ENCODE measurements at places on chromosomes 5 and 9.

DNA sequence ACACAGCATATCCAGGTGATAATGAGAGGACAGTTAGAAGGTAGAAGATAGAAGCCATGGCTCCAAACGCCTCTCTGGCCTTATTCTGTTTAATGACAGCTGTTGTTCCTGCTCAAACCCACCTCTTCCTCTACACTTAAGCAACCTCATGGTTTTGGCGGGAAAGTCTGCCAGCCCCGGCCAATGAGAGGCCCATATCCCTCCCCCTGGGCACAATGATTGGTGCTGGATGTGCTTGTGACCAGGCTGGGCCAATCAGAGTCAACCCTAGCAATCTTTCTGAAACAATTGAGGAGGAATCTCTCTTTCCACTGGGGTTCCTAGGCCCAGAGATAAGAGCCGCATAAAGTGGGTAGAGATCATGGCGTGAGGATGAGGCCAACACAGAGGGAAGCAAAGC, 4.8 kb upstream of the GFI1B start:
- peak; percentile 18 for DNase-seq

- DNase-seq, result no peak
Observed at GRCh38 chr5:148063861-148064260, at the start of gene SPINK5. Gene SPINK5, plus strand, starts transcription at chr5:148063980. Its CDS starts 65 bp downstream, at chr5:148064045.

DNA sequence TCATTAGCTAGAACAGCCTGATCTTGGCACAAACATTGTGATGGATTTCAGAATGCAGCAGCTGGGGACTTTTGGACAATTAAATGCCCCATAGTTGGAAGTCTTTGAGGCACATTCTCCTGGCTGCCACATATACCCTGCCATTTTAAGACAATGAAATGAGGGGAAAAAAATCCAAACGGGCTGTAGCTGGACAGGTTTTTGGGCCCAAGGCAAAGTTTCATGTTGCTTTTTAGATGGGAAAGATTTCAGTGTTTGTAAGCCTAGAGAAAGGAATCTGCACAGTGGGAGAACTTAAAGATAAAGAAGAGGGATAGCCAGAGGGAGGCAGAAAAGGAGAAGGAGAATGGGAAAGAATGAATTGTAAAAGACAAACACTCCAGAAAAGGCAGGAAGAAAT, 30.0 kb upstream of the RICTOR start:
- no peak for DNase-seq

DNA sequence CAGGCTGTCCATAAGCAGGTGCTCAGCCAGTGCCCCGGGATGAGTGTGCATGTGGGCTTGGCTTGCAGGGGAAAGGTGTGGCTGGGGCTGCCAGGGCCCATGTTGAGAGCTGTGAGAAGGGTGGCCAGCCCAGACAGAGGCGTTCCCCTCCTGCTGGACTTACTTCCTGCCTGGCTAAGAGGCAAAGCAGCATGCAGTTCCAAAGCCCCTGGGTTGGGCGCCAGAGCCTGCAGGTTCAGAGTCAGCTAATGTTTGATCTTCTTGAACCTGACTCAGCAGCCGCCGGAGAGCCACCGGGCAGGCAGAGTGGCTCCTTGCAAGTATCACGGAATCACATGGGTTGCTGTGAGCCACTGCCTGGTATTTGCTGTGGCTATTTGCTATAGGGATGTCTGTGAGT, 168.4 kb upstream of the MAP1B start:
- DNase-seq, result no peak

DNA sequence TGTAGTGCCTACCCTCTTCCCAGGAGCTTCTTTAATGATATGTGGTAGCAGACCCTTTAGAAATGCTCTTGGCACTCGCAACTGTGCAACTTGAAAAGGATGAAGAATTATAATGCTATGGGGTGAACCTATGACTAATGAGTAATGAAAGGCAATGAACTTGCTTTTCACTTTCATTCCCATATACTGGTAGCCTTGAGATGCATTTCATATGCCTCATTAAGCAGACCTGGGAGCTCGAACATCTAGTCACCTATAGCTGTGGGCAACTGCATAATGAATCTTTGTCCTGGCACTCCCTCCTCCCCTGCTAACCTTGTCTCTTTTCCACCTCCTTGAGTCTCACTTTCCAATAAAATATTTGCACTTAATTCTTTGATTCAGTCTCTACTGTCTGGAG, 605.9 kb upstream of the DAB2 start:
- no peak for DNase-seq

DNA sequence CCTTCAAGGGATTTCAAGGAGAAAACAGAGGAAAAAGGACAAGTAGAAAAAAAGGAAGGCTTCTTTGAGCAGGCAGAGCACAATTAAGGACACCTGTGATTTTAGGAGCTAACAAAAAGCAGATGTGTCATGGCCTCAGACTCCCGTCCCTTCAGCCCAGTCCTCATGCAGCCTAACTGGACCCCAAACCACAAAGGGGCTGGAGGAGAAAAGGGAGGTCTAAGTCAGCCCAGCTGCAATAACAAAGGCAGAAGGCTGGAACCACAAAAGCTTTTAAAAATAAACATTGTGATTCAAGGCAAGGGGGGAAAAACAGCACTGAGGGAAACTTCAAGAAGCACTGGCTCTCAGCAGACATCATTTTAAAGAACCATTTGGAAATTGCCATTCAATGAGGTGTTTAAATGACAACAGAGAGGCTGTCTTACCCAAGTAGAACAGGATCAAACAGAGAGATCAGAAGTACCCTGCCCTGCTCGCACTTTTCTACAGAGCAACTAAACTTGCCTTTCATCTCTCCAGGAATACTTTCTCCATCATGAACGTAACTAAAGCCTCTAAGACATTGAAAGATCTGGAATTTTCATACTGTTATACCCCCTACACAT, 89.3 kb downstream of the SEMA5A start:
- peak; percentile 25 for DNase-seq

DNA sequence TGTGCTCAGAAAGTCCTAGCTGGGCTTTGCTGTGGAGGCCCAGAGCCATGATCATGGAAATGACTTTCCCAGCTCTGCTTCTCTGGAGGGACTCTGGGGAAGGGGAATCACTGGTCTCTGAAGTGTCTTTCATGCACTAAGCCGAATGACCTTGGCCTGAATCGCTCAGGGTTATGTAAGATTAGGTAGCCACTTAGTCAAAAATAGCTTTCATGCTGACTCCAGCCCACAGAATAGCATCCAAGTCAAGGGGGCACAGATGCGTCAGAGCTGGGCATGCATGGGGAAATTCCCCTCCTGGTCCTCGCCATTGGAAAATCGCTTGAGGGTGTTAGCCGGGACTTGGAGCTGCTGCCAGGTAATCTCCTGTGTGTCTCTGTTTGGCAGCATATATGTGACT, 36.1 kb upstream of the PPARGC1B start:
- no peak for DNase-seq

DNA sequence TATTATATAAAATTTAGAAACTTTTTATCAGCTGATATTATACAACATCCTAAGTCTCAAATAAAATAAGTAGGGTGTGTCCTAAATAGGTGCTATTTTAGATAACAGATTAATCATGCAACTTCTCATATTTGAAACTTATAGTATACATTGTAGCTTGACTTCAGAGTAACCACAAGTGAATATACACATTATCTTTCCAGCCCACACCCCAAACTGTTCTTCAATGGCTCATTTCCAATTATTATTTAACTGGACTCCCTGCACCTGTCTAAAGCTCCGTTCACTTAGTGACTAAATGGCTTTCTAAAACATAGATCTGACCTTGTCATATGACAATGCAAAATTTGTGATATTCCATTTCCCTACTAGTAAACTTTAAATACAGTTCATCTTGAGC, 490.9 kb upstream of the RGMB start:
- DNase-seq, result no peak

DNA sequence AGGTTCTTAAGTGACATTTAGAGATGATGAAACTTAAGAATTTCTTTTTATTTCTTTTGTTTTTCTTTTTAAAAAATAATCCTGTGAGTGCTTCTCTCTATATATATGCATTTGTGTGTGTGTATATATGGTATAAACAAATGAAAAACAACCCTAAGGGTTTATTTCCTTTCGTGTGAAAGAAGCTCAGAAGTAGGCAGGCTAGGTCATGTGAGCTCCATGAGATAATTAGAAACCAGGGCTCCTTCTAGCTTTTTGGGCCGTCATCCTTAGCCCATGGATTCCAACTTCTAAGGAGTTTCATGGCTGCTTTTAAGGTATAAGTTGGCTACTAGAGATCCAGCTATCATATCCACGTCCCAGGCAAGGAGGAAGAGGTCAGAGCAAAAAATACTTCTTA, 11.2 kb downstream of the C9orf43 start:
- DNase-seq, result no peak

DNA sequence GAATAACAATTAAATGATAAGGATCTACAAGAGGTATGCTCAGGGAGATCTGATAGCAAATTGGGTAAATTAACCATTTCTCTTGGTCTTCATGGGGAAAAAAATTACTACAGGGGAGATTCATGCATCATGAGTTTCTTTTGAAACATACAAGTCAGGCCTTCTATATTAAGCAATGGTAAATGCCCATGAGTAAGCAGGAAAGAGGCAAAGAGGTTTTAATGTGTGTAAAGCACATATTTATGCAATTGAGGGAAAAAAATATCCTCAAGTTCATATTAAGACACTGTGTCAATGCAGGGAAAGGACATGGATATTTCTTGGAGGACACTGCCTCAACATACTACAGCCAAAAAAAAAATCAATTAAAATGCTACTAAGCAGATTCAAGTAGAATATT, 73.4 kb upstream of the NR4A3 start:
- DNase-seq, result no peak

GRCh38 chr5:152218694-152219093, 186.4 kb downstream of the NMUR2 start:
- DNase-seq, result no peak

- no peak for DNase-seq
Observed at GRCh38 chr5:172774561-172775315, 3.7 kb upstream of the DUSP1 start.
